Retina (tissue), 1 donor: ENCODE measurements at places on chromosomes 5 and 9.

GRCh38 chr9:119283078-119283794 is 86.0 kb downstream of the BRINP1 start:
- peak; percentile 30 for DNase-seq

GRCh38 chr5:109656829-109657228 is 32.9 kb upstream of the MAN2A1 start:
- no peak for DNase-seq

GRCh38 chr5:36396640-36397039 is 94.9 kb upstream of the RANBP3L start:
- no peak for DNase-seq

- DNase-seq = no peak
Measured at GRCh38 chr5:82388181-82388580, 110.0 kb upstream of the RPS23 start.

DNA sequence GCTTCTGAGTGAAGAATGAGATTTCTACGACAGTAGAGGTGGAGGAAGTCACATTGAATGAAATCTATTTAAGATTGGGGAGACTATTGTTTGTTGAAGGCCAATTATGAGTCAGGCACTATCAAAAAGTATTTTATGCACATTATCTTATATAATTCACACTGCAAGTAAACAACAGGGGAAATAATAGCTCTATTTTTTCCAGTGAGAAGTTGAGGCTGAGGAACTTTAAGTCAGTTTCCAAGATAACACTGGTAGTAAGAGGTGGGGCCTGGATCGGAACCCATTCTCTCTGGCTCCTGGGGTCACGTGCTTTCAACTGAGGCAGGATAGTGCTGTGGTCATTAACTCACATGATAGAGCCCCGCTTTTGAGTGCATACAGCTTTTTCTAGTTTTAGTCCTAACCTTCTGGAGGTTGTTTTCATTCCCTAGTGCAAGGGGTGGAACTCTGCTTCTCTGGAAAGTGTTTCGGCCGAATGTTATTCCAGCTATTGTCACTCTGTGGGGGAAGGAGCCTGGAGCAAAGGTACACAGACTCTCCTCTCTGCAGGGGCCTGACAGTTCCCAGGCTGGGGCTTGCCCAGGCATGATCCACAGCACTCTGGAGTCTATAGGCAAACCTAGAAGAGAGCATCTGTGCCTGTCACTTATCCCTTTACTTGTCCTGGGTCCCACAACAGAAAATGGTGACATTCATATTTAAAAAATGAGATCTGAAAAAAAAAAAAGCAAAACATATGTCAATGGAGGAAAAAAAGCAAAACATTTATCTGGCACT is 352.4 kb upstream of the ACTBL2 start:
- DNase-seq = no peak

DNA sequence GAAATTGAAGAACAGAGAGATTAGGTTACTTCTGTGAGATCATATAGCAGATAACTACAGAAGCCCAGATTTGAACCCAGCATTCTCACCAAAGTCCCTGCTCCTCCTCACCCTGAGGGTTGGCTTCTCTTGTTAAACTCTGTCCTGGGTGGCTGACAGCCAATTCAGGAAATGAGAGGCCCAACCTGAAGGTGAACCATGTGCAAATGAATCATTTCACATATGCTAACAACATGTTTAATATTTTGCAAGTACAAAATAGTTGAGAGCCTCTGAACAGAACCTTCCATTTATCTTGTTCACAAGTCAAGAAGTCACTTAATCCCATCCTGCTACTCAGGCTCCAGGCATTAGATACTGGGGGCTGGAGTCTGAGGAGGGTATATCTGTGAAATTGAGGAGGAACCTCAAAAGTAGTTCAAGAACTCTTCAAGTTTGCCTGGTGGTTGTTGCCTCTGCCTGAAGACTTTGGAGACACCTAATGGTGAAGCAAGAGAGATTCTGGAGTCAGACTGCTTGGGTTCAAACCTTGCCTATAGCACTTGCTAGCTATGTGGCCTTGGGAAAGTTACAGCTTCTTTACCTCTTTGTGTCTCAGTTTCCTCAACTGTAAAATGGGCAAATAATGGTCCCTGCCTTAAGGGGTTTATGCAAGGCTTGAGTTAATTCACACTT is 564.0 kb downstream of the PSAT1 start:
- no peak for DNase-seq

- DNase-seq = peak; percentile 81
Measured at GRCh38 chr5:174323878-174324281, 278.4 kb downstream of the NSG2 start.

DNA sequence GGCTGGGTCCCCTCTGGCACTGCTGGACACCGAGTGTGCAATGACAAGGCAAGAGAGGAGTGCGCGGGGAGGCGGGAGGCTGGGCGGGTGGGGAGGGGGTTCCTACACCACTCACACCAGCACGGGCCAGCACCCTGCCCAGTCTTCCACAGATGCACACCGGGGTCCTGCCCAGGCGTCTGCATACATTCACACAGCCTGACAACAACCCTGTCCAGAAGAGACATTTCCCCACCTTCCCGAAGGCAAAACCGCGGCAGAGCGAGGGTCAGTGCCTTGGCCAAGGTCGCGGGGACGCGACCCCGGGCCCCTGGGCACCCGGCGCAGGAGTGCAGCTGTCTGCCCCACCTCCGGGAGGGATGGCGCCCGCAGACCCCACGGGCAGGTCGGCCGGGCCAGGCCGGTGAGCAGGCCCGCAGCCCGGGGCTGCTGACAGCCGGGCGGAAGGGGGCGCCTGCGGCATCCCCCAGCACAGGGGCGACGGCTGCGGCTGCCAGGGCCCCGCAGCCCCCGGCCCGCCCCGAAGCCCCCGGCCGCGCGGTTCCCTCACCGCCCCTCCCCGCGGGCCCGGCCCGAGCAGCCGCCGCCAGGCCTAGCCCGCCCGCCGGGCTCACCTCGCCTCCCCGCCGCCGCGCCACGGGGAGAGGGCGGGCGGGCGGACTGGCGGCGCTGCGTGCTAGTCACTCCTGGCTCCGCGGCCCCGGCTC is 496 bp downstream of the MAPK9 start:
- peak; percentile 56 for DNase-seq

GRCh38 chr5:90897618-90898017 is 339.0 kb downstream of the ADGRV1 start:
- DNase-seq = no peak

DNA sequence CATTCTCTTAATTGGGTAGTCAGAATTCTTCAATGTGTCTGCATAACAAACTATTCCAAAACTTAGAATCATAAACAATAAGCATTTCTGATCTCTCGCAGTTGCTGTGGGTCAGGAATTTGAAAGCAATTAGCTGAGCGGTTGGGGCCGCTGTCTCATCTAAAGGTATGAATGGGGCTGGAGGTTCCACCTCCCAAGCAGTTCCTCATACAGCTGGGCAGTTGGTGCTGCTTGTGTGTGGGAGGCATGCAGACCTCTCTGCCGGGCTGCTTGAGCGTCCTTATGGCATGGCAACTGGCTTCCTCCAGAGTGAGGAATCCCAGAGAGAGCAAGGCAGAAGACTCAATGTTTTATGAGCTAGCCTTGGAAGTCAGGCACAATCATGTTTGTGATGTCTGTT is 30.2 kb upstream of the SEMA4D start:
- no peak for DNase-seq

- no peak for DNase-seq
Measured at GRCh38 chr5:75869891-75870290, 152.7 kb upstream of the POC5 start.

DNA sequence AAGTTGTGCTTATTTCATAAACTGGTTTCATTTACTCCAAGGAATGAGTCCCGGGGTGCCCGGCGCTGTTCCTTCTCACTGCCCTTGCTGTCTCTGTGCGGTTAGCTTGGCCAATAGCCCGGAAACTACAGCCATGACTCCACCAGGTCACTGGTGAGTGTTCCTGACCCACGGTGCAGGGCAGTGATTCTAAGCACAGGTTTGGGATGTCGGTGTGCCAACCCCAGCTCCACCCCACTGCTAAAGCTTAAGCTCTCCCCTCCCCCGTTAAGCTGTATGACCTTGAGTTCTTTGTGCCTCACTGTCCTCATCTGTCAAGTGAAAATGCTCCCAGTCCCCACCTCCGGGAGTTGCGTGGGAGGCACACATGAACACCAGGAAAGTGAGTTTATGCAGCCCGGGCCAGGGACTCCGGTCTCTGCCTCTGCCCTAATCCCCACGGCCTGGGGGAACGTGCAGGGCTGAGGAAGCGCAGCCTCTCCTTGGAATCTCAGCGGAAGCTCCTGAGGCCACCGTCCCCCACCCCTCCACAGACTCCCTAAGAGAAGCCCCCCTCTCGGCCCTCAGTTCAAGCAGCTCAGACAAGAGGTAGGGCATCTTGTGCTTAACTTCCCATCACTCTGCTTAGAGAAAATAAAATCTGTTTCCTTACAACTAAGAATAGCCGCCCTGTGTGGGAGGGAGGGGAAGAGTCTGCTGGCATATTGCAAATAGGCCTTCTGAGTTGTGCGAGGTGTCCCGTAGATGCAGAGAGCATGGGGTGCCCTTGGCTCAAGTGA is 92.0 kb upstream of the RAI14 start:
- no peak for DNase-seq

GRCh38 chr5:134127376-134127861 is 12.9 kb downstream of the TCF7 start:
- DNase-seq = no peak

GRCh38 chr5:132635873-132636272 is 22.1 kb upstream of the IL13 start:
- no peak for DNase-seq
